ENCODE measurements at places on chromosomes 6 and 20.

DNA sequence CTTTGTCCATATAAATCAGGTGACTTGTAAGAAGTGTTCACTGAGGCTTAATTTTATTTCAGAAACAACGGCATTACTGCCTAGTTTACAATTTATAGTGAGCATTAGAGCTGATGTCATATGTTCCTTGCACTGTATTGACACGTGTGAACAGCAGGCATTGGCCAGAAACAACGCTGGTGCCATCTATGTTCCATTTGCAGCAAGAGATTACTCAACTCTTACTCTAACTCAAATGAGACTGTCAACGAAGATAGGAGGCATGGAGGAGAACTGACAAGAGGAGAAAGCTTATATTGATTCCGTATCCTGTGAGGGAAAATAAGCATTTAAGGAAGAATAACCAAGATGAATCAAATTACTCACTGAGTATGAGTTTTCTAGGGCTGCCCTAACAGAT, 48.4 kb downstream of the MTFR2 start:
- DNase-seq, result no peak

DNA sequence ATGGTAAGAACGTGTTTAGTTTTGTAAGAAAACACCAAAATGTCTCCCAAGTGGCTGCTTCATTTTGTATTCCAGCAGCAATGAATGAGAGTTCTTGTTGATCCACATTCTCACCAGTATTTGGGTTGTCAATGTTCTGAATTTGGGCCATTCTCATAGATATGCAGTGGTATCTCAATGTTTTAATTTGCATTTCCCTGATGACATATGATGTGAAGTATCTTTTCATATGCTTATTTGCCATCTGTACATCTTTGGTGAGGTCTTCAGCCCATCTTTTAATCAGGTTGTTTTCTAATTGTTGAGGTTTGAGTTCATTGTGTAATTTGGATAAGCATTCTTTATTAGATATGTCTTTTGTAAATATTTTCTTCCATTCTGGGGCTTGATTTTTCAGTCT, 436.8 kb upstream of the IRAK1BP1 start:
- no peak for DNase-seq

DNA sequence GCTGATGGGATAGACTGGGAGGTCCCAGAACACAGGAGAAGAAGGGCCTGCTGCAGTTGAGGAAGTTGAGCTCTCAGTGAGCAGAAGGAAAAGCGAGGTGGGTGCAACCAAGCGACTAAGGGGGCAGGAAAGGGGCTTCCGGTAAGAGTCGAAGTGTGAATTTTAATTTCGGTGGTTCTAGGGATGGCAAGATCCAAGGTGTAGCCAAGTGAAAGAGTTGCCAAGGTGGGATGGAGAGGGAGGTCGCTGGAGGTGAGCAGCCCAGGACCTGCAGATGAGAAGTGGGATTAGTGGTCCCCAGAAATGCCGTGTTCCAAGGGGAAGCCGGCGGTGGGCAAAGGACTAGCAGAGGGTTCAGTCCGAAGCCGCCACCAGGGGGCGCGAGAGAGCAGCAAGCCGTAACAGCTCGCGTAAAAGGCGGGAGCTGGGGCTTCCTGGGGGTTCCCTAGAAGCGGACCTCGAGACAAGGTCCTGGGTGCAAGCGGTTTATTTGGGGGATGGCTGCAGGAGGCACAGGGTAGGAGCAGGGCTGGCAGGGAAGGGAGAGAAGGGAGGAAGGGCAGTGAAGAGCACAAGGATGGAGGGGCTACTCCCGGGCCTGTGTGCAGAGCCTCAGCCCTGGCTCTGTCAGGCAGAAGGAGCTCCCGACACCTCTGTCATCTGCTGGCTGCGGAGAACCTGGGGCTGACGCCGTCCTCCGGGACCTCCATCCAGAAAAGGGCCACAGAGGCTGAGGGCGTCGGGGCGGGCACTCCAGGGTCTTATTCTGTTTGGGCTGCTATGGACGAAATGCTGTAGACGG, 103.6 kb downstream of the PAX1 start:
- DNase-seq, result peak; percentile 25

- no peak for DNase-seq
Observed at GRCh38 chr6:169625376-169625775, 76.5 kb downstream of the WDR27 start.

DNA sequence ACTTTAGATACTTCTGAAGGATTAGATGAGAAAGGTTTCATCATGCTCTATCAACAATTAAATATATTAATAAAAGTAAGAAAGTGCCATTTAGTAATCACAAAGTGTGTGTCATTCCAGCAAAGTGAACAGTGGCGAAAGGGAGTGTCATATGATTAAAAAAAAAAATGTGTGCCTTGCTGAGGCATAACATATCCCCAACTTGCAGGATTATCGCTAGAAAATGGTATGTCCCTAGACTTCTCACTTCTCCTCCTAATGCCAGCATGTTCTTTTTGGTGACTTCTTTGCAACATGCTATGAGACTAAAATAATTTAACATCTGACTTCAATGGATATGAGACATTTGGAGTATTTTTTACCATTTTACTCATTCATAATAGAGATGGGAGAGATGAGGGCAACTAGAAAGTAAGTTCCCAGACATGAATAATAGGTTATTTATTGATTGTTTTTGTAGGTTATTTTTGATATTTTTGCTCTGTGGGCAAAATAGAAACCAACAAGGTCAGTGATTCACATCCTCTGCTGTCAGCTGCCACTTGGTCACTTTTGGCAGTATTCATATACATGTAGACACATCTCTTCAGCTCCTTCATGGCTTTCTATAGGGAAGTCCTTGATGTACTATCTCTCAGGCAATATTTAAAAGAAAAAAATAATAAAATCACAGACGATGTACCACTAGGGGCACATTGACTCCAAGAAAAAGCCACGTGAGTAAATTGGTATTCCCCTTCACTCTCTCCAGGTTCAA, 370.1 kb downstream of the BMP2 start:
- no peak for DNase-seq

DNA sequence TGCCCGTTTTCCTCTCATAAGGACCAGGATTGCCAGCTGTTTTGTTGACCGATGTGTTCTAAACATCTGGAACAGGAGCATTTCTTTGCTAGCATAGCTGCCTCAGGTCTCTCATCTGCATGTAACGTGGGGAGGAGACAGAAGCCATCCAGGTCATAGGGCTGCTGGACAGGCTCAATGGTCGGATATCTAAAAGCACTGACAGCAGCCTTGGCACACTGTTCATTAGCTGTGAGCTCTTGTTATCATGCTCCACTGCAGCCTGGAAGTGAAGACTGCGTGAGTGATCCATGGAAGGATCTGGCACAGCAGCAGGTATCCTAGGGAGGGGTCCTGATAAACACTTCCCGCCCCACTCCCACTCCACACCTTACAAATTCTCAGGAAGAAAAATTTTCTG, 175.3 kb downstream of the LRFN2 start:
- DNase-seq, result no peak

DNA sequence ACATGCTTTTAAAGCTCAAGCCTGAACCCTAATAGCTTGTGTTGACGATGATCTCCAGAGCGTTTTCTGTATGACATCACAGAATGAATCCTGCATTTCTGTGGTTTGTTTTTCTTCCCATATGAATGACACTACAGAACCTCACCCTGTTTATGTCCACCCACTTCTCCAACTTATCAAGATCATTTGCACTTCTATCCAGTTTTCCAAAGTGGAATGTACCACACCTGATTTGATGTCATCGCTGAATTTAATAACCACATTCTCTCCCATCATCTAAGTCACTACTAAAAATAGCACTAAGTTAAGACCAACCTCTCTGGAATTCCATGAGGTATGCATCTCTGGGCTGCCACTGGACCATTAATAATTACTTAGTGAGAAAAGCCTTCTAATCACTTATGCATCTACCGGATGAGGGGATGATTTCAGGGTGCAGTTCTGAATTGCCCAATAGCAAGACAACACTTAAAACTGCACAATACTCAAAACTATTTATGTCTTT, 33.3 kb upstream of the CITED2 start:
- DNase-seq, result no peak

DNA sequence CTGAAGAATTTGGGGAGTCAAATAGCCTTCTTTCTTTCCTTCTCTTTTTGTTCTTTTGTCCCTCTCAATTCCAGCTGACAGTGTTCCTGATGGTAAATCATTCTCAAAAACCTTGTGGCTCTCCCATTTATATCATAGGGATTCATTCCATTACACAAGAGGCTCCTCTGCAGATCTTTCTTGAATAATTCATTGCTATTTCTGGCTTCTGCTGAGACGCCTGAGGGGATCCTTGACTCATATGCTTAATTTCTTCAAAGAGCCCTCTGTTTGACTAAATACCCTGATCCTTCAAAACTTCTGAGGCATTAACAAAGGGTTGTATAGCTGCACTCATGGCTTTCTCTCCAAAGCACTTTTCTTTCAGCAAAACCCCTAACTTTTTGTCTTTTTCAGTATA, 289.3 kb downstream of the FARS2 start:
- no peak for DNase-seq

Measured in NCI-H146 (cell line).